ENCODE measurements at places on chromosomes 7 and 10. TPM values are rescaled to one million over a fixed set of nuclear protein-coding genes. Genes with fewer than 3 reads are reported as not detected.

MYH16 gene
- total RNA-seq = not detected

KIFBP gene
- total RNA-seq = 18.8 TPM

VSTM4 gene
- total RNA-seq = 40.7 TPM

TMEM130 gene
- 0.52 TPM for total RNA-seq

HOXA2 gene
- under 0.01 TPM for total RNA-seq

CPED1 gene
- 14.6 TPM for total RNA-seq

OGDHL gene
- total RNA-seq = 0.52 TPM

ZNF804B gene
- not detected for total RNA-seq

SRI gene
- 43.3 TPM for total RNA-seq

HOXA3 gene
- total RNA-seq = 3.7 TPM

LRIT1 gene
- total RNA-seq = not detected

Measured in skeletal muscle tissue (tissue), 5 donors.